Stimulated activated CD4-positive, alpha-beta T cell treated with anti-CD3 and anti-CD28 coated beads, Interleukin-1b, Interleukin-23, amount 100 ng/mL, for 48 hours (primary cell): ENCODE measurements at places on chromosomes 1 and 21.

DNA sequence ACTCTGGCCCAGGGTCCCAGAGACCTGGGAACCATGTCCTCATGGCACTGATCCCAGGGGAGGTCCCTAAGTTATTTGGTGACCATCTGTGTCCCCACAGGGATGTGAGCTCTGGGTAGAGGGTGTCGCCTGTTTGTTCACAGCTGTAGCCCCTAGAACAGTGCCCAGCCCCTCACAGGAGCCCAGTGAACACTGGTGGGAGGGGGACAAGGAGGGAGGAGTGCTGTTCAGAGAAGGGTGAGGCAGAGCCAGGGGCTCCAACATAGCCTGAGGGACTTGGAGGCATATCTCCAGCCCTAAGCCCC lies 450.4 kb downstream of the MATN1 start:
- DNase-seq, result no peak

DNA sequence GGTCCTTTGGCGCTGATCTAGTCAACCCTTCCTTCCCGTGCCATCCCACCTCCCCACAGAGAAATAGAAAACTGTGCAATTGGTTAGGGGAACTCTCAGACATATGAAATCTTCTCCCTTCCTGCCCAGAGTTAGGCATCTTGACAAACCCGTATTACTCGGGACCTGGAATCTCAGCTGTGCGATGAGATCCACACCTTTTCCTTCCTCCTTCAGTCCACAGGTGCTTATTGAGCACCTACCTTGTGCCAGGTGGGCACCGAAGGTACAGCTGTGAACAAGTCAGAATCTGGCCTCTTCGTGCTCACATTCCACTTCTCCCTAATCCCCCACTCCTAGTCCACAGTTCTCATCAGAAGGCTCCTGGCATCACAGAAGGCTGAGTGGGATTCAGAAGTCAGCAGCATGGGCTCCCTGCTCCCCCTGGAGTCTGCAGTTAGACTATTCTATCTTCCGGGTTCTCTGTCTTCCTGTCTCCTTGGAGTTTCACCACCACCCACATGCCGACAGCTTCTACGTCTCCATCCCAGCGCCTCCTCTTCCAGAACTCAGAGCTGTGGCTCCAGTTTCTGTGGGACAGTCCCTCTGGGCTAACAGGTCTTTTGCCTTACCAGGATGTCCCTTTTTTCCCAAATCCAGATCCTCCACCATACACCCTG lies 23.0 kb downstream of the KNCN start:
- no peak for DNase-seq

DNA sequence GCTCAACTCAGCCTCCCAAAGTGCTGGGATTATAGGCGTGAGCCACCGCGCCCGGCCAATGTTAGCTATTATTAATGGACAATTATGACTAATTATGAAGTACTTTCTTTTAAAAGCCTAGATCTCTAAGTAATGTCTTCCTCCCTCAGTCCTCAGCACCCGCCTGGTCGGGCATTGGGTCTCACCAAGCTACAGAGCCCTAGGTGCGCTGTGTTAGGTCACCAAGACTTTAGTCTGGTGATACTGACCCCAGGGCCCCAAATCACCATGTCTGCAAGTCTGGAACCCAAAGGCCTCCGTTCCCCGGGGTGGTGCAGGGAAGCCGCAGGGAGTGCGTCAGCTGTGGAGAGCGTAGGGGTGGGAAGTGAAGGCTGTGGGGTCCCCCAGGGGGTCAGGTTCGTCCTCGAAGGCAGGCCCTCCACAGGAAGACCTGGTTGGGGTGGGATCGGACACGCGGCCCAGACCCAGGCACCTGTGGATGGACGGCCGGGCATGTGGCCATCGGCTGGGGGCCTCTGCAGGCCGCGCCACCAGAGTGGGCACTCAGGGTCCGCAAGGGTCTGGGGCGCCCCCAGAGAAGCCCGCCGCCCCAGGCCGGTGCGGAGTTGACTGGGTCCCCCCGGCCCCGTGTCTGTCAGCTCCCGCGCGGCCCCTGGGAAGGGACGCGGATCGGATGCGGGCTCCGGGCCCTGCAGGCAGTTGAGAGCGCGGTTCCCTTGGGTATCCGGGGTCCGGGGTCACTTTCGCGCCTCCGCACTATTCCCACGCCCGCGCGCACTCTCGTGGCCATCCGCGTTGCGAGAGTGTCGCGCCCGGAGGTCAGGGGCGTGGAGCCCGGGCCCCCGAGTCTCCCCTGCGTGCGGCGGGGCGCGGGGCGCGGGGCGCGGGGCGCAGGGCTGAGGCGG lies 710 bp upstream of the PDXK start:
- no peak for DNase-seq

DNA sequence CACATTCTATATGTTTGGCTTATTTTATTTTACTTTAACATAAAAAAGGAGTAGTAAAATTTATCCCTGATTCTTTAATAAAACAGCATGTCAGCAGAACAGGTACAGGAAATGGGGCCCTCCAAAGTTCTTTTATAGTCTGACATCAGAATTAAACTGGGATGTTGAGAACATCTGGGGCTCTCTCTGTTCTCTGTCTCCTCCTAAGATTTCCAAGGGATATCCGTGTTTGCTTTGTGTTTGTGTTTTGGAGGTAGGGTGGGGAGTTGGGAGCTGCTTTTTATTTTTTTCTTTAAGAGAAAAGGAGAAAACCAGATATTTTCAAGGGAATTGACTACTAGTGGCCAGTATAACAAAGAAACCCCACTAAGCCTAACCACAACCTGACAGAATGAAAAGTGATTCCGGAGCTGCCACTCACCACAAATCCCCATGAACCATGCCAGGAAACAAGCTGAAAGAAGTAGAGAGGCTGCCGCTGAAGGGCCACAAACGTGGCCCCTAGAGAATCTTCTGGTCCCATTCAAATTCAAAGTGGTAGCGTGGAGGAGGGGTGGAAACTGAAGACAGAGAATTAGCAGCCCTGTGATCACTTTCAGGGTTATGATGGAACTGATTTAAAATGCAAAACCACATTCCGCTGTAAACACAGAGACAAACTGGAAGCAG lies 369.6 kb upstream of the ADGRL2 start:
- no peak for DNase-seq

- DNase-seq, result peak; percentile 38
Measured at GRCh38 chr1:94805912-94806311, 14.2 kb upstream of the SLC44A3 start.

DNA sequence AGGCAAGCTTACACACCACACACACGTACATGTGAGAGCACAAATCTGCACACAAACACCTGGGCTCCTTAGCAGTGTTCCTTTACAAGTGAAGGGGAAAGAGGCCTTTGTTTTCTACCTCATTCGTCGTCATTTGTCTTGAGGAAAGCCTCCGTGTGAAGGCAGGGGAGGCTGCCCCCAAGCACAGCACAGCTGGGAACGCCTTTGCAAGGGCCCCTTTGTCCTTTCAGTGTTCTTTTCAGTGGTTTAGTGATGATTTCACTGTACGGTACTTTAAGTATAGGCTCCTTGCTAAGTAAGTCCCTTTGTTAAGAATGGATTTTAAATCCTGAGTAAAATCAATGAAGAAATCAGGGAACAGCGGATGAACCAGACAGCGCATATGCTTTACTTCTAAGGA lies 94.1 kb downstream of the PGBD5 start:
- DNase-seq, result no peak

DNA sequence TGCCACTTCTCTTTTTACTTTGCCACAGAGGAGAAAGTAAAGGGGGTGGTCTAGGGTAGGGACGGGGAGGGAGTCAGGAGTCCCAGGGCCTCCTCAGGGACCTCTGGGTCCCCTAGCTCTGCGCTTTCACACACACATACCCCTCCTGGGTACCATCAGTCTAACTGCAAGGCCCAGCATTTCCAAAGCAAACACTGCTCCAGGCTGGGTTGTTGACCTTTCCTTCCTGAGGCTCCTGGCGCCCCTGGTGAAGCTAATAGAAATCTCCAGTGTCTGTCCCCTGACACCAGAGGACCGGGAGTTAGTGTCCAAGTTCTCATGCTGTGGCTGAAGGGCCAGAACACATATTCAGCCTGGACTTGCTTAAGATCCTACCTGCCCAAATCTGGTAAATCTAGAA lies 3.9 kb downstream of the TMEM63A start:
- no peak for DNase-seq

DNA sequence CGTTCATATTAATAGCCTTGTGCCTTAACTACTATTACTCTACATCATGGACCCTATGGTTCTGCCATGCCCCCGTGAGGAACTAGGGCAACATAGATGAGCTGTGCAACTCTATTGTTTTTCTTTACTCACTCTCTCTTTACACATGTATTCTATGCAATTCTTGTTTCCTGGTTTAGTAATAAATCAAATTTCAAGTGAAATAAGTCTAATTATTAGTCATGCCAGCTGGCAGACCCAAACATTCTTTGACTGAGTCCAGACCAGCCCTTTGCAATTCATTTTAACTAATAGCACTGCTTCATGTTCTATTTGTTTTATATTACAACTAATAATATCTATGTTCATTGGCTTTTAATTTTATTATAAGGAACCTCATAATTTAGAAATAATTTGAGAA lies 789.3 kb upstream of the ADAMTS5 start:
- no peak for DNase-seq

- no peak for DNase-seq
Measured at GRCh38 chr1:100703716-100704115, 15.8 kb upstream of the VCAM1 start.
